ENCODE measurements at places on chromosomes 11 and 22.

DNA sequence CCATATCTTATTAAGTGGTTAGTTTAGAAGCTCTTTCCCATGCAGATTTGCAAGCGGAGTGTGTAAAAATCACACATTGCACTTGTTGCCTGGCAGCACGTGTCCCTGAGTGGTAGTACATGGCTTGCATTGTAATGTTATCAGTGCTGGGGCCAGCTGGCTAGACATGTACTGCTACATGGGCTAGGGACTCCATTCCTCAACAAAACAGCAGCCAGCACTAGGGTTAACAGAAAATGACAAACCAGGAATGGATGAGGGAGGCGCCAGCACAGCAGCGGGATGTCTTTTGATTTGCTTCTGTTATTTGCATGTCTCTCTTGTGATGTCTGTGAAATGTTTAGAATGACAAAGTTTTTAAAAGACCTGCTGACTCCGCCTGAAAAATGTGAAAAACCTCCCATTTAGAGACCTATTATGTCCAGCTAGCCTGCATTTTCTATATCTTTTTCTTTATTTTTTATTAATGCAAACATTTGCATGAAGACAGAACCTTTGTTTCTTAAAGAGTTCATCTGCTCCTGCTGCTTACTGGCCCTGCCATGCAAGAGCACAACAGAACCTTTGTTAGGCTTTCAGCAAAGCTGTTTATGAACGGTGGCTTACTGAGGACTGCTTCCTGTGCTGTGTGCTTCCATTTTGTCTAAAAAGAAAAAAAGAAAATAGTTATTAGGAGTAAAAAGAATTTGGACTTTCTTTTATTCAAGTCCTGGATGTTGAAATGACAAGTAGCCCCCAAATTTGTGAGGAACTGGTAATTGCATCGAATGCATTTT, 40.7 kb downstream of the CSTPP1 start:
- DNase-seq = no peak

DNA sequence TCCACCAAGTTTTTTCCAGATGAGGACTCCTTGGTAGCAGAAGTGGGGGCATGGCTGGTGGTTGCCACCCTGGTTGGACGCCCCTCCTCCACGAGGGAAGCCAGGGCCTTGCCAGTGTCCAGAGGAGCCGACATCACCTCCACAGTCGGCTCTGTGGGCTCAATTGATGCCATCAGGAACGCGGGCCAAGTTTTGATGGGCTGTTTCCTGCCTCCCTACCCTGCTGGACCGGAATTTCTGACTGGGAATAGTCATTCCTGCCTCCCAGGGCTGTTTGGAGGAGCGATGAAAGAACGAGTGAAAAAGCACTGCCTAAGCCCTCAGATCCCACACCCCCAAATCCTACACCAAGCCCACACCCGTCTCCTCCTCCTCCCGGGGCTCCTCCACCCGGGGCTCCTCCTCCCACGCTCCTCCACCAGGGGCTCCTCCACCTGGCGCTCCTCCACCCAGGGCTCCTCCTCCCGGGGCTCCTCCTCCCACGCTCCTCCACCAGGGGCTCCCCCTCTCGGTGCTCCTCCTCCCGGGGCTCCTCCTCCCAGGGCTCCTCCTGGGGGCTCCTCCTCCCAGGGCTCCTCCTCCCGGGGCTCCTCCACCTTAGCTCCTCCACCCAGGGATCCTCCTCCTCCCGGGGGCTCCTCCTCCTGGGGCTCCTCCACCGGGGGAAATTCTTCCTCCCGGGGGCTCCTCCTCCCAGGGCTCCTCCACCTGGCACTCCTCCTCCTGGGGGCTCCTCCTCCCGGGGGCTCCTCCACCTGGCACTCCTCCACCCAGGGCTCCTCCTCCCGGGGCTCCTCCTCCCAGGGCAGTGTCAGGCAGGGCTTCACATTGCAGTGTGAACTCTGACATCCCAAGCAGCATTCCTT, 10.0 kb upstream of the PRR5 start:
- no peak for DNase-seq

GRCh38 chr11:110050201-110050506, 43.0 kb upstream of the ZC3H12C start:
- DNase-seq = no peak

DNA sequence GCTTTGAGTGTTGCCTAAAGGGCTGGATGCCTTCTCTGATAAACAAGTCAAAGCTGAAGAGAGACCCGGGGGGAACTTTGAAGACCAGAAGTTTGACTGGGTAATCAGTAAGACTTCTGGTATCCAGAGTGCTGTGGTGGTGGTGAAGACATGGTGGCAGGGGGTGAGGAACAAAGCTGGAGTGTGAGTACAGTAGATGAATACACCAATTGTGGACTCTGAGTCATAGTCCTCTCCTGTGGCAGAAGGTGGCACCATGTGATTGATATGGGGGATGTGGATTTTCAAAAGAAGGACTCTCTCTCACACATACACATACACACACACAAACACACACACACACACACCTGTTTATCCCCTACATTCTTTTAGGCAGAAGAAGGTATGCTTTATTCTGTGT, 12.3 kb downstream of the MS4A6A start:
- no peak for DNase-seq

GRCh38 chr11:125329786-125330185, 165.2 kb downstream of the PKNOX2 start:
- no peak for DNase-seq

DNA sequence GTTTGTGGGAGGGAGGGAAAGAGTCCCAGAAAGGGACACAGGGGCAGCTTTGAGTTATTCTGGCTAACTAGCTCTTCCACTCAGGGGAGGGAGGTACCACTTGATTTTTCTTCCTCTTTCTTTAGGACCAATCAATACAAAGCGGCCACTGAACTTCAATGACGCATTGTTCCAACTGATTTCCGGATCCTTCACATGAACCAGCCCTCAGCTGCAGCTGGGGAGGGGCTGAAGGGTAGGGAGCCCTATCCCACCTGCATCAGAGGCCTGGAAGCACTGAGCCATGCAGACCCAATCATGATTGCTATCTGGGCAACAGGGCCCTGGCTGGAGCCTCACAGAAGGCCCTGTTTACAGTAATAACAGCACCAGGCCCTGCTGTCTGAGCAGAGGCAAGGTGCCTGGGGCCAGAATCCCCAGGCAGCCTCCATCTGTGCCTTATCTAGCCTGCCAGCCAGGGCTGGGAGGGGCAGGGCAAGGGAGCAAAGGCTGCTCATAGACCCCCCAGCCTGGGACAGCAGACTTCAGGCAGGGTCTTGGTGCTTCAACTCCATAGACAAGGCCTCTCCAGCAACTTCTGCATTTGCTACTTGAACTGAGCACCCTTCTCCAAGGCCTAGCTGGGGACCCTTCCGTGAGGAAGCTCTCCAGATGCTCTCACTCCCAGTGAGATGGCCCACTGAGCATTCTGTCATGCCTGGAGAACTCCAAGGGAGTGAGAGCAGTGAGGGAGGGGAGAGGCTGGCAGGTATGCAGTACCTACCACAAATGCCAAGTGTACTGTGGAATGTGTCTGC, 22.5 kb downstream of the CLPB start:
- no peak for DNase-seq

Measured in activated T-helper 1 cell treated with anti-CD3 and anti-CD28 coated beads, Interleukin-2, amount 50 U/mL, for 16 hours (primary cell).